ENCODE measurements at places on chromosomes 12 and 14.

- DNase-seq: no peak
Measured at GRCh38 chr14:50822501-50823042, 8.4 kb downstream of the NIN start.

GRCh38 chr14:56759094-56759493 lies 51.2 kb downstream of the OTX2 start:
- no peak for DNase-seq

DNA sequence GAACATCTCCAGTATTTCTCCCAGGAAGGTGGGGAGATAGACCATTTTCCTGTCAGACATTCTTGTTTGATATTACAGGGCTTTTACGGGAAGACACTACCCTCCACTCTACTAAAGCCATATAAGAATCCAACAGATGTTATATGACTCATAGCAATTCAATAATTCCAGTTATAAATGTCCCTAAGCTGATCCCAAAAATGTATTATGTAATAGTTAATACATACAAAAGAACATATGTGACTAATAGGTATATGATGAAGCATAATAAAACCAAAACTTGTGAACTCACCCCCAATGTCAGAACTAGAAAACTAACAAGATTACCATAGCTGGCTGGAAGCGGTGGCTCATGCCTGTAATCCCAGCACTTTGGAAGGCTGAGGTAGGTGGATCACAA lies 84.2 kb downstream of the EFCAB11 start:
- DNase-seq: no peak

- no peak for DNase-seq
Measured at GRCh38 chr14:93972618-93973205, 3.7 kb downstream of the ASB2 start.

DNA sequence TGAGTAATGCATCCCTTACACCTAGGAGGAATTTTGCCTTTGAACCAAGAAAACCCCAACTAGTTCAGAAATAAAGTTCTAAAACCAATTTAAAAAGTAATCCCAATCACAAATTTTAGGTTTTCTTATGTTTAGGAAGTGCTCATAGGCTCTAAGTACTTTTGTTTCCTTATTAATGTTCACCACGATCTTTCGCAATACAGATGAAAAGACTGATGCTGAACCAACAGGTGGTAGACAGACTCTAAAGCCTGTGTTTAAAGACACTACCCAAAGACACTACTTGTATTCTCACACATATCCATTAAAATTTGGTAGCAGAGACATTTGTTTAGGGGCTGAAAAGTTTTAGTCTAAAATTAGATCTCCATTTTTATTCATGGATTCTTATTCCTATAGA lies 10.6 kb upstream of the PHLDA1 start:
- no peak for DNase-seq

- DNase-seq: no peak
Measured at GRCh38 chr14:104887623-104888488, 22.8 kb downstream of the CEP170B start.

GRCh38 chr12:124289634-124290600 lies 5.0 kb upstream of the RFLNA start:
- DNase-seq: no peak

DNA sequence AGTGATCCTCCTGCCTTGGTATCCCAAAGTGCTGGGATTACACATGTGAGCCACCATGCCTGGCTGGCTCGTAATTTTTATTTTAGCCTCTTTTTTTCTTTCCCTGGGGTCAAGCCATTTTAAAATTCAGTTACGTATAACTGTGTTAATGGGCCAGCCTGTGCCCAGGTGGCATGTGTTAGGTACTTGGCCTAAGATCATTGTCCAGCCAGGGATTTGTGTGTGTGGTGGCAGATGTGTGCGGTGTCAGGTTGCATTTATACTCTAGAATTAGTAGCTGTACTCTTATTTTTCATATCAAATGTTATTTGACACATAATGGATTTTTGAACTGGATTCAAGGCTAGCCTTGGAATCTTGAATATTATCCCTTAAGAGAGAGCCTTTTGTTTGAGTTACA lies 69.3 kb downstream of the FBXO34 start:
- DNase-seq: no peak

DNA sequence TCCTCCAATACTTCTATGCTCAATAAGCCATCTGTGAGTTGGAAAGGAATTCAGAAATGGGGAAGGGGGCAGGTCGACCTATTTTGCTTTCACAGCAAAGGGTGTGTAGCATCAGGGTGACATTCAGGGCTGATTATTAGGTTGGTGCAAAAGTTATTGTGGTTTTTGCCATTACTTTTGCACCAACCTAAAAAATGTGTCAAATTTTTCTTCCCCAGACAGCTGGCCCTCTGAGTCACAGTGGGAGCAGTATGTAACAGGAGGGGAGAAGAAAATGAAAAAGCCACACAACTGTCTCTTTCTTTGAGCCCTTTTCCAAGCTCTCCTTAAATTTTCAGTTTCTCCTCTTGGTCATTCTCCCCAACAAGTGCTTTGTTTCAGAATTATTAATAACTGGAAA lies 47.1 kb upstream of the GZMB start:
- no peak for DNase-seq

DNA sequence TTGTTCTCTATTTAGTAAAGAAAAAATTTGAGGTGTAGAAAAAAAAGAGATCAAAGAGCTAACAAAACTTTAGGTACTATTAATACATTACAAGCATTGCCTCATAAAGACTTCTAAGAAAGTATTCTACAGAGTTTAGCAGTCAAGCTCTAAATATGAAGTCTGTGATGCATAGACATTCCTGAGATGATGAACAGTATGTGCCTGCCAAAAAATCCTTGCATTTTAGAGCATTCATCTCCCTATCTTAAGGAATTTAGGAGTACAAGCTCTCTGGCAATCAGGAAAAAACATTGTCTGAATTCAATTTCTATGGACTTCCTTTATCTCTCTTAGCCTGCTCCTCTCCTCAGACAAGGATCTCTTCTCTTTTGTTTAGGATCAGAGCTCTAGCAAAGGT lies 202.6 kb upstream of the LRFN5 start:
- DNase-seq: peak; percentile 2

DNA sequence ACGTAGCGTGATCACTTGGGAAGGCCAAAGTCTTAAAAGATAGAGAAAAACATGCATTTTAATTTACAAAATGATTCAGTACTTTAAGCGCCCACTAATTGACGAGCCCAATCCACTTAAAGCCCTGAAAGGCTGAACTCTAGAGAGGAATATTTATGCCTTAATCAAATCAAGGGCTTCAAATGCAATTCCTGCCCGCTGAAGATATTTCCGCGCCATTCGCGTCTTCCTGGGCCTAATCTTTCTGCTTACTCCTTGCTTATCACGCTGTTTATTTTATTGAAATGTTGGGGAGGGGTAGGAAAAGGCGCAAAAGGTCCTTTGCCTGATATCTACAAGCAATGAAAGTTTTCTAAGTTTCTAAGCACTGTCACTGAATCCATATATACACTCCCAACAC lies 4.0 kb downstream of the TBX3 start:
- no peak for DNase-seq

DNA sequence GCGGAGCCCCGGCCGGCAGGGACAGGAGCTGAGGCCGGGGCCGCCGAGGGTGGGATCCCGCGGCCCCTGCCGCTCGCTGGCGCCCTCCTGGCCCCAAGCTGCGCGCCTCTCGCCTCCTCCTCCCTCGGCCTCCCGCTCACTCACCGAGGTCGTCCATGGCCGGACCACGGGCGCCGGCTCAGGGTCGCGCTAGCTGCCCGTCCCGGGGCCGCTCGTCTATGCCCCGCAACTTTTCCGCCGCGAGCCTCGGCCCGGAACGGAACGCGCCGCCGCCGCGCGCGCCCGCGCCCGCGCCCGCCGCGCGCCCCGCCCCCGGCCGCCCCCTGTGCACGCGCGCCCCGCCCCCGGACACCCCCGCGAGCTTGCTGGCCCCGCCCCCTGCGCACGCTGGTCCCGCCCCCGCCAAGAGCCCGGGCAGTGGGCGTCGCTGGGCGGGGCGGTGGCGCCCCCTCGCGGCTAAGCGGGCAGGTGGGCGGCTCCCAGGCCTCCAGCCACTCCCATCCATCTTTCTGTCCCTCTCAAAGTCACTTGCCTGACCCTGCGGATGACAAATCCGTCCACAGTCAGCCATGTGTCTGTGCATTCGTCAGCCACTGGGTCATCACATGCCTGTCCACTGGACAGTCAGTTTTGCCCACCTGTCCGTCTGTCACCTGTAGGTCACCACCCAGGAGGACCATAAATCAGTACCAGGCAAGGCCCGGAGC lies at the start of gene PXN:
Gene PXN, minus strand, starts transcription at position 258 of the 707 bp plus-strand sequence. Its CDS starts 101 bp downstream, at position 157.
- DNase-seq: no peak
